ENCODE measurements at places on chromosomes 7 and 10.

DNA sequence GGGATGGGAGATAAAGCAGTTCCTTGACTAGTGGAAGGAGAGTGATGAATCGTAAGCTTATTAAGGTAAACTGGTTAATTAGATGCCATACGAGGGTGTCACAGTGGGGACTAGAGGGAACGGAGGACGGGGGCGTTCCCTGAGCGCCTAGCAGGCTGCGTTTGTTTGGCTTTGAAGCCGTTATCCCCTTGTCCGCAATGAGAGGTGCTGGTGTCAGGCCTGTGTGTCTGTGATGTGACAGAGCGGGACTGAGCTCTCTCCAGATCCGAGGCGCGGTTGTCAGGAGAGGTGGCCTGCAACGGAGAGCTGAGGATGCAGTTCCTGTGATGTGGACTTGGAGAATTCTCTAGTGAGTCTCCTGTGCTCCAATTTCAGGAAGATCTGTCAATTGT is 60.0 kb upstream of the PRPS1L1 start:
- no peak for DNase-seq

GRCh38 chr7:47693216-47693615 is 111.3 kb upstream of the TNS3 start:
- no peak for DNase-seq

DNA sequence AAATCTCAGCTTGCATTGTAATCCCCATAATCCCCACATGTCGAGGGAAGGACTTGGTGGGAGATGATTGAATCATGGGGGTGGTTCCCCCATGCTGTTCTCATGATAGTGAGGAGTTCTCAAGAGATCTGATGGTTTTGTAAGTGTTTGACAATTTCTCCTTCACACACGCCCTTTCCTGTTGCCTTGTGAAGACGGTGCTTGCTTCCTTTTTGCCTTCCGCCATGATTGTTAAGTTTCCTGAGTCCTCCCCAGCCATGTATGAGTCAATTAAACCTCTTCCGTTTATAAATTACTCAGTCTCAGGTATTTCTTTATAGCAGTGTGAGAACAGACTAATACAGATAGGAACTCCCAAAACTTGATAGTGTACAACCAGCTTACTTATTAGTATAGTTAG is 98.6 kb downstream of the CREM start:
- no peak for DNase-seq

- DNase-seq = no peak
Observed at GRCh38 chr10:693506-693905, 4.0 kb upstream of the DIP2C start.

GRCh38 chr10:93495654-93496321 is 624 bp upstream of the CEP55 start:
- peak; percentile 40 for DNase-seq

DNA sequence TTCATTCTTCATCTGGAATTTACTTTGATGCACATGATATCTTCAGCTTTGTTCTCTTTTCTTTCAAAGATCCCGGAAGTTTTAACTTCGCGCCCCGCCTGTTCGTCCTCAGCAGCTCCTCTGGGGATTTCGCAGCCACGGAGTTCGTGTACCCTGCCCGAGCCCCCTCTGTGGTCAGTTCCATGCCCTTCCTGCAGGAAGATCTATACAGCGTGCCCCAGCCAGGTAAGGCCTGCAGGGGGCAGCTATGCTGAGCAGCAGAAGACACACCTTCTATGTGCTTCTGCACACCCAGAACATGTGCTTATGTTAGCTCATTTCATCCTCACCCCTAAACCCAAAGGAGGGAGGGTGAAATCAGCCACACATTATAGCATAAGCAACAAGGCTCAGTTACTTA is 79.7 kb upstream of the LYZL2 start:
- DNase-seq = no peak

GRCh38 chr7:70434376-70434775 is 697.6 kb upstream of the GALNT17 start:
- DNase-seq = no peak

- DNase-seq = no peak
Observed at GRCh38 chr7:135712796-135713195, 15.2 kb downstream of the SLC13A4 start.

DNA sequence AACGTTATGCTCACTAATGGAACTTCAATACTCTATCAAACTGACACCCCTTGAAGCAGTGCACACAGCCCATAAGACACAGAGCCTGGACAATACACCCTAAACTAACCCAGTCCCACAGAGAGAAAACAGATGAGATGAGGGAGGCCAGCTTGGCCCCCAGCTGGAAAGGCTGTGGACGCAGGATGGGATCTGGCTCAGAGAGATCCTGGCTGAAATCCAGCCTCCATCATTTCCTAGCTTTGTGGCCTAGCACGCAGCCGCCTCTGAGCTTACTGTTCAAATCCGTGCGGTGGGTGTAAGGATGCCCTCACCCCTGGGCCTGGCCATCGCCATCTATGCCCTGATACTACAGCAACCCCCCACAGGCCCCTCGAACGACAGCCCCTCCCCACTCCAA is 32.7 kb downstream of the SNX8 start:
- DNase-seq = no peak

DNA sequence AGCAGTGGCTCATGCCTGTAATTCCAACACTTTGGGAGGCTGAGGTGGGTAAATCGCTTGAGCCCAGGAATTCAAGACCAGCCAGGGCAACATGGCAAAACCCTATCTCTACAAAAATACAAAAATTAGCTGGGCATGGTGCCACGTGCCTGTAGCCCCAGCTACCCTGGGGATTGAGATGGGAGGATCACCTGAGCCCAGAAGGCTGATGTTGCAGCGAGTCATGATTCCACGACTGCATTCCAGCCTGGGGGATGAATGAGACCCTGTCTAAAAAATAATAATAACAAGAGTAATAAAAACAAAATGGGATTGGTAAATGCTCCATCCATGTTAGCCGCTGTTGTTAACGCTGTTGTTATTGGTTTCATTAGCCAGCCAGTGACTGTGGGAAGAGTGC is 1.3 kb upstream of the HKDC1 start:
- no peak for DNase-seq

GRCh38 chr7:101943889-101944600 is 126.6 kb downstream of the CUX1 start:
- no peak for DNase-seq

Measured in SHP77 treated with DMSO at 0.1 percent for 48 hours (cell line).